RPMI7951 (cell line): ENCODE measurements at places on chromosomes 2 and 18. TPM values are rescaled to one million over a fixed set of nuclear protein-coding genes. Genes with fewer than 3 reads are reported as not detected.

- DNase-seq: peak; percentile 65
Observed at GRCh38 chr2:71609958-71610357, 156.6 kb downstream of the DYSF start.

GRCh38 chr2:69549421-69549820 lies 94.1 kb downstream of the AAK1 start:
- DNase-seq: peak; percentile 50

DNA sequence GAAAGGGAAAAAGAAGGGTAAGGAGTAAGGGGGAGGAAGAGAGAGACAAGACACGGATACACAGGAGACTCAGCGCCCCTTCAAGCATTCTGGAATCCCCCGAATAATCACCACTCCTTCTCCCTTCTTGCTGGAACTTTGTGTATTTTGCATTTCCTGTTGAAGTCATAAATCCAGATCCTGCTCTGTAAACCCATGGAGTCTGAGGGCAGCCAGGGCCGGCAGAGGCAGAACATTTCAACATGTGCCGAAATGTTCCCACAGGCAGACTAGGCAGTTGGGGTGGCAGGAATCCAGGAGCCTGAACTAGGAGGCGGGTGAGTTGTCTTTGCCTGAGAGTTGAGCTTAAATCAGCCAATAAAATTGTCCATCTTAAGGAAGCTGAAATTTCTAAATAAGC lies 193.1 kb downstream of the SH3RF3 start:
- DNase-seq: peak; percentile 95

DNA sequence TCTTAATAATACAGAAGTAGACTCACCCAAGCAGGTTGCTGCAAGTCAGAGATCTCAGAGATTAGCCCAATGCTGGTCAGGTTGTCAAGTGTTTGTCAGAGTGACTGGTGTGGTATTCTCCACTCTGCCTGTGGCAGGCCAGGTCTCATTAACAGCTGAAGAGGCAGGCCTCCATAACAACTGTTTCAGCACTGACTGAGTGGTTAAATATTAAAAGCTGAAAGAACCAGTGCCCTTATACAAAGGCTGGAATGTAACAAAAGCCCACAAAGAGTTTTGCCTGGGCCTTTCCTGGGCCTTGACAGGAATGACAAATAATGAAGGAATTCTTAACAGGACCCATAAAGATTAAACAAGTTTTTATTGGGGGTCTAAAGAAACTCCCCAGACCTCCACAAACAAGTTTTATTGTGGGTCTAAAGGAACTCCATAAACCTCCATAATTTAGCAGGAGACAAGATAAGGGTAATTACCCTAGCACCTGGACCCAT lies 26.8 kb downstream of the SULT1C2 start:
- no peak for DNase-seq

GRCh38 chr2:196959281-196959680 lies 32.8 kb upstream of the PGAP1 start:
- DNase-seq: no peak

Gene DLX2
- total RNA-seq: 0.72 and 1.3 TPM in 2 replicates

Gene OR6B2
- total RNA-seq: not detected in 2 replicates
